ENCODE measurements at places on chromosomes 2 and 18.
A peak's percentile ranks its signal among the peaks of the same experiment; 100 is the strongest.

DNA sequence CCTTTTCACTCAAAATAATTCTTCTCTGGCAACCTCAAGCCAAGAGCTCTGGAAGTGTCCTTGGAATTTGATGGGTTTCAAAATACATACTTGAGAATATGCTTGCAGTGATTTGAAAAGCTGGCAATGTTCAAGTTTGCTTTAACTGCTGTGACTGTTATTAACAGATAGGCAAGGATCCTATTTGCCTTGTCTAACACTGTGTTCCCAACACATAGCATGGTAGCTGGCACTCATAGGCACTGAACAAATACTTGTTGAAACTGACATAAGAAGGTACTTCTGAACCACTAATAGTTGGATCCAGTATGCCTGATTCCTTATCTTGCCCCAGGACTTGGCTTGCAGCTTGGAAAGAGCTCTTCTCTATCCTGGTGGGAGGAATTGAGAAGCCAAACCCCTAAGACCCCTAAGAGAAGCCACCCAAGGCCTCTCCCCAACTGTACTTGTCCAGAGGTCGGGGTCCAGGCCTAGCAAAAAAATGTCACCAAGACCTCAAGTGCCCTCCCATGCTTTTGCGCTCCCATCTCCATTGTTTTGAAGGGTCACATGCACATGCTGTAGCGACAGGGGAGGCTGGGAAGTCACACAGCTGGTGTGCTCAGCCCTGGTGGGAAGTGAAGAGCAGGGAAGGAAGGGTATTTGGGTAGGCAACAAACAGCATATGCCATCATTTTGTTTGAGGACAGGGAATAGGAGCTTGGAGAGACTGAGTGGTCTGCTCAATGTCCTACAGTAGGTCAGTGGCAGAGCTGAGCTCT lies 118.4 kb upstream of the HAAO start:
- no peak for DNase-seq

DNA sequence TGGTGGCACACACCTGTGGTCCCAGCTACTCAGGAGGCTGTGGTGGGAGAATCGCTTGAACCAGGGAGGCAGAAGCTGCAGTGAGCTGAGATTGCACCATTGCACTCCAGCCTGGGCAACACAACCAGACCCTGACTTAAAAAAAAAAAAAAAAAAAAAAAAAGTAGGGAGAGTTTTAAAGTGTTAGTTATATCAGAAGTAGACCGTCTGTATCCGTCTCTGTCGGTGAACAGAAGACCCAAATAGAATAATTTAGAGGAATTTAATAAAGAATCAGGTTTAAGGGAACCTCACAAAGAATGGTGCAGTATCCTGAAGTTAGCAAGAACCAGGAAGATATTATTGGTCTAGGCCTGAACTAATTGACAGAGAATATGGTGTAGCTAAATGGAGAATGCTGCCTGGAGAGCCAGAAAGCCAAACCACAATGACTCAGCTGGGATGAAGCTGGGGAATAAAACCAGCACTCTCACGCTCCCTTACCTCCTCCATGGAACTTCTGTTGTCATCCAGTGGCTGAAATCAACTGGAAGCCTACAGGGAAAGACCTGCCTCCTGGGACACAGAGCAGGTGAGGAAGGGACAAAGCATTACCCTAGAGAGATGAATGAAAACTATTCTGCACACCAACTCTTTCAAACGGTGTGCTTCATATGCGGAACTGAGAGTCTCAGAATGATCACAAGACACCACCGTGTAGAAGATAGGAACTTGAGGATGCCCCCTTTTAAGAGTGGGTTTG lies 39.1 kb upstream of the PLEKHM3 start:
- peak; percentile 96 for DNase-seq

DNA sequence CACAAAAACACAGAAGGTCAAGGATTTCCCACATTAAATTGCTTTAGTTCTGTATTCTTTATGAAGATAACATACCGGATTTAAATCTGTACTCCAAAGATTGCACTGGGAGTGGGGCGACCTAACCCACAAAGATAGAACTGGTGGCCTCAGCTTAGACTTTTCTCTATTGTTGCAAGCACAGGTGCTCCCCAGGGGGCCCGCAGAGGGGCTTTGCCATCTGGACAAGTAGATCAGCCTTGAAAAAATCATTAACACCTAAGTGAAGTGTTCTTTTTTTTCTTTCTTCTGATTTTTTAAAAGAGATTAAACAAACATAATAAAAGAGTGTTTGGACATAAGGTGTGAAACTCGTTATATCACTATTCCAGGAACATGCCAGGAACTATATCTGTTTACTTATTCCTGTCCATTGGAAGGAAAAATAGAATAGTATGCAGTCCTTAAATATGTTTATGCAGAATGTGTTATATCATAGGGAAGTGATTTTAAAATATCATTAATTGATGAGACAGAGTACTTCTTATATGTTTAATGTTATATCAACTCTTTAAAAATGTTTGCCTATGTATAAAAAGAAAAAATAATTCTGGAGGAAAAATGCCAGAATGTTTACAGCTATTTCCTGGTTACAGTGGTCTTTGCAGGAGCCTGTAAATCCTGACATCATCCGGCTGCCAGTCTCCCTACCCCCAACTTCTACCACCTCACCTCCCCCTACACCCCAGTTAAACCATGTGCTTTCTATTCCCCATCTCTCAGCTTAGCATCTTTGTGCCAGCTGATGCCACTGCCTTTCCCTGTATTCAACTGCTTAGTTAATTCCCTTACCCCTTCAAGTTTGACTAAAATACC lies 679.2 kb downstream of the CNTNAP5 start:
- no peak for DNase-seq

- DNase-seq: no peak
Observed at GRCh38 chr2:96970248-96970875, 16.0 kb downstream of the FAM178B start.

DNA sequence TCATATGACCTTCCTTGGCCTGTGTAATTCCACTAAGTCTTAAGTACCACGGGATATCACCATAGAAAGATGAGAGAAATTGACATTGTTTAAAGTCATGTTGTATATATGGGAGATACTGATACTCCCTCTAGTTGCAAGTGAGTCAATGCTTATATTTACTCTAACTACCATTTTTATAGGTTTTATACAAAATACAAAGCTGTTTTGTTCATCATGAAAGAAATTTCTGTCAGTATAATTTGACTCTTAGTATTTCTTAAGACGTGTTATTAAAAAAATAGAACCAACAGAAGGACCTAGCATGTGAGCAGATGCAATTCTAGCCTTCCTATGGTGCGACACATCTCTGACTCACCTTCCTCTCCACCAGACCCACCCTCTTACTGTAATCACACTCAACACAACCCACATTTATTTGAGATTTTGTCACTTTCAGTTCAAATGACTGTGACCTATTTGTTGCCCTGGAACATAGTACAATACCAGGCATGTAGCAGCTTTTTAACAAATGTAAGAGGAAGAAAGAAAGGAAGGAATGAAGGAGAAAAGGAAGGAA lies 453.1 kb downstream of the CMPK2 start:
- DNase-seq: peak; percentile 11

DNA sequence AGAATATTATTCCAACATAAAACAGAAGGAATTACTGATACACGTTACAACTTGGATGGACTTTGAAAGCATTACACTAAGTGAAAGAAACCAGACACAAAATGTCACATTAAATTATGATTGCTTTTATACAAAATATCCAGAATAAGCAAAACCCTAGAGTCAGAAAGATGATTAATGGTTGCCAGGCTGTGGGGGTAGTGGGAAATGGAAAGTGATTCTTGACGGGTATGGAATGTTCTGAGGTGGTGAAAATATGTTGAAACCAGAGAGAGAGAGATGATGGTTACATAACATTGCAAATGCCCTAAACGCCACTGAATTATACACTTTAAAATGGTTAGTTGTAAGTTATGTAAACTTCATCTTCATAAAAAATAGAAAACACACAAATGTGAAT lies 1057.2 kb upstream of the TMEFF2 start:
- peak; percentile 4 for DNase-seq

DNA sequence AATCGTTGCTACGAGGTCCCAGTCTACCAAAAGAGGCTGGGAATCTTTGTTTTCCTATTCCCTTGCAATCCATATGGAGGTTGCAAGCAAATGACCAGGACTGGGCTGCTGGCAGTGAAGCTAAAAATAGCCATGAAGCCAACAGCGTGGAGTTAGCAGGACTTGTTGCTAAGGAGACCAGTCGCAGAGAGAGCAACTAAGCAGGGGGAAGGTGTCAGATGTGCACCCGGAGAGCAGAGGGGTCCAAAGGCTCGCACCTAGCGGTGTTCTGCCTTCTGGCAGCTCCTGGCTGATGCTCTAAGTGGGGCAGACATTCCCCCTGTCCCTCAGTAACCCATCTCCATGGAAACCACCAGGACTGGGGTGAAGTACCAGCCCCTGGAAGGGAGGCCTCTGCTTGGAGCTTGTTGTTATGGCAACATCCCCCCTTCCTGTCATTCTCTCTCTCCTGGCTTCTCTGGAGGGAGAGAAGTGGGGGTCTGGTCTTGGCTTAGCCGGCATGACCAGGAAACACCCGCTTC lies 84.6 kb downstream of the DNMT3A start:
- peak; percentile 76 for DNase-seq

DNA sequence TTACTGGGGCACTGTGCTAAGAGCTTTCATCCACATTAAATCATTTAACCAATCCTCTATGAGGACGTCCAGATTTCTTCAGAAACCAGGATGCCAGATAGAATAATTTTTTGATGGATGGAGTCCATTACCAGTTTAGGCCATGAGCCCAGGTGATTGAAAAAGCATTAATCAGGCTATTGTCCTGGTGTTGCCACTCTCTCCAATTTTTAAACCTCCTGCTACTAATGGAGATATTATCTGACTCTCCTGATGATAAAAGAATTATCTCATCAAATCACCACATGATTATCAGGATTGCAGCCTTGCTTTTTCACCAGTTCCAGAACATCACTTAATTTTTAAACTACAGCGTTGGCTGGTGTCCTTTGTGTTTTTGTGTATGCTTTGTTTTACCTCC lies 402.2 kb downstream of the CLIP4 start:
- no peak for DNase-seq

DNA sequence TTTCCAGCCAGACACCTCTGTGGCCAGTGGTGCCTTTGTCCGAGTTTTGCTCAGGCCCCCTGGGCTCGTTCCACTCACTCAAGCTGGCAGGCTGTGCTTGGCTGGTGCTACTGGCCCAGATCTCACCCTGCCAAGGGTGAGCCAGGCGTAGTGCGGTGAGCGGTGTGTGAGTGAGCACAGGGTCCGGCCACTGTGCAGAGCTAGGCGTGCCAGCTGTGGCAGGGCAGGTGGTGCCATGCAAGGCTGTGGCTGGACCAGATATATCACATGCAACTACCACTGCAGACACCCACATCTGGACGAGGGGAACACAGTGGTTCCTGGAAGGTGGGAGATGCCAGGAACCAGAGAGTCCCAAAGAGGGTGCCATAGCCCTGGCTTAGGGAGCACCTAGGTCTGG lies 70.1 kb downstream of the SRBD1 start:
- no peak for DNase-seq

GRCh38 chr2:20473128-20473527 lies 26.3 kb downstream of the RHOB start:
- no peak for DNase-seq

- no peak for DNase-seq
Observed at GRCh38 chr2:189557373-189557772, 23.2 kb downstream of the SLC40A1 start.

GRCh38 chr2:127530245-127531140 lies 4.2 kb upstream of the IWS1 start:
- no peak for DNase-seq
